Heart left ventricle (tissue), 16 donors: ENCODE measurements at places on chromosomes 1 and 21. TPM values are rescaled to one million over a fixed set of nuclear protein-coding genes. Genes with fewer than 3 reads are reported as not detected.

GRCh38 chr1:247113733-247114271, 9.6 kb upstream of the ZNF669 start:
- DNase-seq = no peak

LCE1E gene
- not detected for total RNA-seq

DNA sequence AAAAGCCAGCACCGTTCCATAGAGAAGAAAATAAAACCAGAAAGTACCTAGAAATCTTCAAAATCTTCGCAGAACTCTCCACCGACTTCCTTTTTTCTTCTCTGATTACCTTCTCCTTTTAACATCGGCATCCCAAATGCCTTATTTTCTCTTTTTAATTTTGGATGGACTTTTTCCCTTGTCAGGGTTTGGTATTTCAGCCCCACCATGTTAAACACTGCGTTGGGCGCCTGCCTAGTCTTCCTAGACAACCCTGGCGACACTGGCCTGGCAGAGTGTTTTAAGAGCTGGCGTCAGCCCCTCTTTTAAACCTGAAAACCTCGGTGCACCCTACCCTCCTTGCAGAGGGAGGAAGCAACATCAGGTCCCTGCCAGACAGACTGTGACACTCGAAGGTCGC, 66.0 kb upstream of the EFHD2 start:
- peak; percentile 72 for DNase-seq

CR1L gene
- 1.1 TPM for total RNA-seq

DYNLT5 gene
- total RNA-seq = 2.4 TPM

HES2 gene
- total RNA-seq = not detected

DMRTA2 gene
- total RNA-seq = not detected

DNA sequence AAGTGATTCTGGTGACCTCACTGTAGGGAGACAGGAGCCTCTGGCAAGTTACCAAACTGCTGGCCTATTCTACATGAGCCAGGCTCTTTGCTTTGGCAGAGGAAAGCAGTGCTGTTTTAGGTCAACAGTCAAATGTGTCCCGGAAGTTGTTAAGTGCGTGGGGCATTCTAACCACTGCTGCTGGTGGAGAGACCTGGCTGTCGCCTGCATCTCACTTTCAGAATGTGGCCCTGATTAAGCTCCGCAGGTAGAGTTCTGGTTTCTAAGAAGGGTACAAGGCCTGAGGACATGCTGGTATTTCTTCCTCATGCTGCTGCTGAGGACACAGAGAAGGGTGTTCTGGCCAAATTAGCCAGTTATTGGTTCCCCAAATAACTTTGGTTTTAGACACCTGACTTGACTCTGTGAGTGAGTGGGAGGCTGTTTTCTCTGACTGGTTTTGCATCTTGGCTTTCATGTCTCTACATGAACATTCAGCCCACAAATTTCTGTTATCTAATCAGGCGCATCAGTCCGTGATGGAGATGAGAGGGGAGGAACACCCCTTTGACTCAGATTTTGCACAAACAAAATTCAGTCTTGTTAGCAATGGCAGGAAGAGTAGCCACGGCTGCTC, 120.8 kb downstream of the LMO4 start:
- peak; percentile 59 for DNase-seq

GRCh38 chr1:81220614-81221071, 580.1 kb upstream of the ADGRL2 start:
- DNase-seq = no peak
